ENCODE measurements at places on chromosomes 6 and 20.

- DNase-seq = no peak
Observed at GRCh38 chr6:26613689-26614683, 17.2 kb downstream of the ABT1 start.

GRCh38 chr20:61518424-61518951 lies 266.4 kb downstream of the CDH4 start:
- no peak for DNase-seq

- DNase-seq = peak; percentile 25
Observed at GRCh38 chr20:4740774-4741431, 19.2 kb downstream of the PRND start.

DNA sequence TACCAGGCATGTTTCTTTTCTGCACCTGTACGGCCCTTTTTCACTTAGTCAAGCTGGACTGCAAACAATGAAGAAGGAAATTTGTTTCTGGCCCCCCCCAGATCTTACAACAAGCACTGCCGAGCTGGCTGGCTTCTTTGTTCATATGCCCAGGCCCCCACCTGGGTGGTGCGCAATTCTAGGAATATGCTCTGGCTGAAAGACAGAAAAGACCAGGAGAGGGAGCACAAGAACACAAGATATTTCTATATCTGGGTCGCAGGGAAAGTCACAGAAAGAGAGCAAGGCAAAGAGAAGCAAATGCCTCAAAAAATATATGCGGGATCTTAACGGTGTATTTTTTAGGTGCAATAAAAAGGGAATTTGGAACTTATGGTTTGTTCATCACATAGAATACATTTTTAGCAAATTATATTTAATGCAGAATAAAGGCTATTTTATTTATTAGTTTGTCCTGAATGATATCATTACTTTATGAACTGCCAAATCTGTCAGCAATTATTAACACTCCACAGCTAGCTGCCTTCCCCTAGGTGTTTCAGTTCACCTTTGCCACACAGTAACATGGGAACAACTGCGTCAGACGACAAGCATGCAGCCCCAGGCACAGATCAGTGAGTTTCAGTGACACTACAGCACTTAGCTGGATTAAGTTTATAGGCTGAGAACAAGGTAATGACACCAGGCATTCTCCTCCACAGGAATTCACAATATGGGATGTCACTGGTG lies 76.5 kb downstream of the GJA10 start:
- peak; percentile 58 for DNase-seq

DNA sequence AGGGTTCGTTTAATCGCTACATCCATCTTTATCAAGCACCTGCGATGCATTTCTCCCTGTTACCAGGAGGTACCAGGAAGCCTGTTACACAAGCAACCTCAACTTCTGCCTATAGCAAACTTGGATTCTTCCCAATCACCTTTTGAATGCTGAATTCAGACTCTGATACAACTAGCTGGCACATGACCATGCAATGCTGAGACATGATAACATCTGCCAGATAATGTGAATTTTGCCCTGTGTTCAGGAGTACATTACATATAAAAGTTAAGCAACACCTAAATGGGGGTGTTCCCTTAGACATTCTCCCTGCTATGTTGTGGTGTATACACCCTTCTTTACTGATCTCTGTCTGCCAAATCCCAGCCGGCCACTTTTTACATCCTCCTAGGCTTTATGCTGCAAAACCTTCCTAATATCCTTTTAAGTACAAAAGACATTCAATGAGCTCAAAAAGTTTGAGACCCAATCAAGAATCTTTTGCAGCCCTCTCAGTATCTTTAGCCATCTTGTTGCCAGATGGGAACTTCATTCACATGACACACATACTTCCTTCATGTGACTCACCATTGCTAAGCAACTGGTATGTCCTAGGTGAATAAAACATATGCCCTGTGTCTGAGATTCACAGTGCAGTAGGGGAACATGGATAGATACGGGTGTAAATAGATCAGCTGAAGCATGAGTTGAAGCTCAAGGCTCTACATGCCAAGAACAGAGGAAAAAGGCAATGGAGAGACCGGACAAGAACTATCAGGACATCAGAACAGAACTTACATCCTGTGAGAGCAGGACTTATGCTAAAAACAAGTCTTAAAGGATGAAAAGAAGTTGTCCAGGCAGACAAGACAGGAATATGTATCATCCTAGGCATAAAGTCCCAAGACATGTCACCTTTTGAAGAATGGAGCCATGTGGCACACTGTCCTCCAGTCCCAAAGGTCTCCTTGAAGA lies 84.3 kb downstream of the ZHX3 start:
- DNase-seq = peak; percentile 97

DNA sequence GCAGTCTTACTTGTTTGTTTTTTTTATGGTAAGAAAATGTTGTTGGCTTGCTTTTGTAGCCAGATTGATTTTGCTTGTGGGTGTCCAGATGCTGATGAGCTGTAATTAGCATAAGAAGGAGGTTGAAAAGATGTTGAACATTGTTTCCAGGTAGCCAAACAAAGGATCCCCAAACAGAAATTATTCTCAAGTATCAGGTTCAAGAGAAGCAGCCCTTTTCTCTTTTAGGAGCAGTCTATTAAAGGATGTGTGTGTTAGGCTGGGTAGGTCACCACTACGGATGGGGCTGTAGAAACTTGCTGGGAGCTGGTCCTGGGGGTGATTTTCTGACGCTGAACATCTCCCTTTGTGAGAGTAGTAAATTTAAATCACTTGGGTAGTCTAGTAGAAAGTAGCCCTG lies 86.9 kb upstream of the VSTM2L start:
- no peak for DNase-seq

- DNase-seq = no peak
Observed at GRCh38 chr6:144715344-144715743, 430.2 kb downstream of the UTRN start.

DNA sequence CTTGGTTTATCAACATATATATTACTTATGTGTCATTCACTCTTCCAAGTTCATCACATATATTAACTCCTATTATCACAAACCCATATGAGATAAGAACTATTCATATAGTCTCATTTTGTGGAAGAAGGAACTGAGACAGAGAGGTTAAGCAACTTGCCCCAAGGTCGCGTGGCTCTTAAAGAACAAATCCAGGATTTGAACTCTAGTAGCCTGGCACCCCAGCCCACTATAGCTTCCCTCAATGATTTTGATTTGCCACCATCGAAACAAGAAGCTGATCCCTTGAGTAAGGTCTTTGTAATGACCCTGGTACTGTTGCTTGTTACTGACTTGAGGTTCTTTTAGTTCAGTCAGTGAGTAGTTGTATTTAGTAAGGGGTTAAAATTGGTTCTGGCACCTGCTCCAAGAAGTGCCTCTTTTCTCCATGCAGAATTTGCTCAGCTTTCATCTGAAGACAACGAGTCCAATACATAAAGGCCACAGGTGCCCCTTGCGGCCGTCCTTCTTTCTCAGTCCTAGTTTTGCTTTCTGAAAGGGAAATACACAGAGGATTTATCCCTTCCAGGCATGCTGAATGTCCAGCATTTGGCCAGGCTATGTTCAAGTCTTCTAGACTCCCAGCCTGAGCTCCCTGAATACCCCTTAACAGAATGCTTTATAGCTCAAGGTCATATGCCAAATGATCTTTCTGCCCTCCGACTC lies 253.0 kb downstream of the TBC1D7 start:
- no peak for DNase-seq

DNA sequence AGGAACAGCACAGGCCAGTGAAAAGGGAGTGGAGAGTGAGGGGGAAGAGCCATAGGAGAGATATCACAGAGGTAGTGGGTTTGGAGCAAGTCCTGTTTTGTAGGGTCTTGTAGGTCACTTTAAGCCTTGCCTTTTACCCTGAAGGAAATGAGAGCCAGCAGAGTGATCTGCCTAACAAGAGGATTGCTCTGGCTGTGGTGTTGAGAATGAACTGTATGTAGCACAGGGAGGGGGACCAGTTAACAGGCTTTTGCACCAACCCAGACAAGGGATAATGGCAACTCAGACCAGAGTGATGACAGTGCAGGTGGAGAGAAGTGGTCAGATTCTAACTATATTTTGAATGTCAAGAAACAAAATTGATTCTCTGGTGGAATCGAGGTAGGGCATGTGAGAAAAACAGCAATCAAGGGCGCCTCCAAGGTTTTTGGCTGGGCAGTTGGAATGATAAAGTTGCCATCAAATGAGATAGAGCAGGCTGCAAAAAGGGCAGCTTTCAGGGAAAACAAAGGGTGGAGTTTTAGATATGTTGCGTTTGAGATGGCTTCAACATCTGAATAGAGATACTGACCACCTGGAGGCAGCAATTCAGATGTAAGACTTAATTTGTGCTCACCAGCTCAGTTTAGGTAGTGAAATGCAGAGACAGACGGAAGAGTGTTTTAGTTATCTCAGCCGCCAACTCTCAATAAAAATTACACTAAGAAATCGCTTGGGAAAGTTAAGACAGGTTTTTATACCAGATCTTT lies 134.4 kb upstream of the BTBD3 start:
- no peak for DNase-seq

GRCh38 chr6:1604158-1605003 lies 5.3 kb upstream of the FOXC1 start:
- DNase-seq = peak; percentile 22

- no peak for DNase-seq
Observed at GRCh38 chr6:106496823-106497222, 132.5 kb downstream of the RTN4IP1 start.

GRCh38 chr20:36474563-36474962 lies 66.8 kb upstream of the MYL9 start:
- DNase-seq = no peak

- no peak for DNase-seq
Observed at GRCh38 chr6:136737374-136737844, 54.9 kb downstream of the MAP3K5 start.

DNA sequence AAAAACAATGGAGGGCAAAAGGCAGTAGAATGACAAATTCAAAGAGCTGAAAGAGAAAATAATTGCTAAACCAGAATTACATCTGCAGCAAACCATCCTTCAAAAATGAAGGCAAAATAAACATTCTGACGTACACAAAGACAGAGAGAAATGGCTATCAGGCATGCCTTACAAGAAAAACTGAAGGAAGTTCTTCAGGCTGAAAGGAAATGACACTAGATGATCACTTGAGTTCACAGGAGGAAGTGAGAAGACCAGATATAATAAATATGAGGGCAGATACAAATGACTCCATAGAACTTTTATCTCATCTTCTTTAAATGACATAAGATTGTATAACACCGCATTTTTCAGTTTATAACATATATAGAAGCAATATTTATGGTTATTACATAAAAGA lies 30.0 kb downstream of the DZANK1 start:
- no peak for DNase-seq

GRCh38 chr6:47097092-47097945 lies 55.2 kb upstream of the ADGRF1 start:
- DNase-seq = peak; percentile 81

DNA sequence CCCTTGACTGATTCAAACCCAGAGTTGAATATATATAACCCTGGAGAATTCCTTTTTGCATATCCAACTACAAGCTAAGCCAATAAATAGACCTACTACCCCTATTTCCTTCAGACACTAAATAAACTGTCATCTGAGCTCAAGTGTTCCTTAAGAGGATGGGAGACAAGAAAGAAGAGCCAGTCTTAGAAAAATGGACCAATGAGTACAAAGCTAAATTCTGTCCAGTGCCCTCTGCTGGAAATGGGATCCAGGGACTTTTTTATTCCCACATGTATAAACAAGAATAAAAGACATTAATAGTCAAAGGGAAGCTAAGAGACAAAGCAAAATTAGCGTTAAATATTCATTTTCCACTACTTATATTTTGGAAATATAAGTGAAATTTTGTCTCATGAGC lies 4.8 kb downstream of the PPP1R10 start:
- DNase-seq = peak; percentile 49

DNA sequence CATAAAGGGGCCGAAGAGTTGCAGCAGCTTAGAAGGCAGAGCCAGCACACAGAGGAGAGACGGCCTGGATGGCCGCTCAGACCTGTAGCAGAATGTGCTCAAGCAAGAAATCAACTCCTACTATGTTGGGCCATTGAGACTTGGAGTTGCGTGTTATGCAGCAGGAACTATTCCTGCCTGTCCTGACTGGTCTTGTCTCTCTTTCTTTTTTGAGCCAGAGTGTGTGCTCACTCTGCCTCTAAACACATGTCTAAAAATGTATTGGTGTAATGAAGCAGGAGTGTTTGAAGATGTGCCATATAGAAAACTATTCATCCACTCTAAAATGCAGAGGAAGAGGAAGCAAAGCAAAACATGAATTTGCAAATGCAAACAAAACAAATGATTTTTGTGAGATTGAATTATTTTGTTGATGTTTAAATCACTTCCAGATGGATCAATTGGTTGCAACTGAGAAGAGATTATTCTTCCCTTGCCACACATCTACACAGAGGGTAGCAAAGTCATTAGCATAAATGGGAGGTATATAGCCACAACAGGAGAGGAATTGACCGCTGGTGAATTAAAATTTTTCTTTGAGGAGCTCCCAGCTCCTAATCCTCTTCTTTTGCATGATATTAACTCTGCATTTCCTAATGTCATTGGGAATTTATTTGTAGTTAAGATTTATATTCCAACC lies 20.4 kb upstream of the SYNJ2 start:
- DNase-seq = no peak

Data from AG10803 (cell line).